ENCODE measurements at places on chromosomes 7 and 10.

DNA sequence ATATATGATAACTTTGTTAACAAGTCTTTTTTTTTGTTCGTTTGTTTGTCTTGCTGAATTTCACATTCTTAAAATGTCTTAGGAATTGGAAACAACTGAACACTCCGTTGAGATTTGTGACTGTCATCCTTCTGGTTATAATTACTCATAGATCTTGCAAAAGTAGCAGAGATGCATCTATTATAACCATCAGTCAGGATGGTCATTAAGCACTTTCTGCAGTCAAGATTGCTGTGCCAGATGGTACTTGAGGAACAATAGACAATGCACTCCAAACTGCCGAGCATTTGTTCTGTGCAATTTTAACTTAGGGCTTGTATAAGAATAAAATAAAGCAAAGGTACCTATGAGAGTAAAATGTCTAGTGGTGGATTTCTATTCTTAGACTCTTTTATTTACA is 710.1 kb upstream of the KCND2 start:
- no peak for DNase-seq

- DNase-seq = peak; percentile 51
Observed at GRCh38 chr10:13349463-13350274, 1.6 kb upstream of the SEPHS1 start.

- DNase-seq = no peak
Observed at GRCh38 chr7:39240864-39241263, 263.2 kb downstream of the POU6F2 start.

DNA sequence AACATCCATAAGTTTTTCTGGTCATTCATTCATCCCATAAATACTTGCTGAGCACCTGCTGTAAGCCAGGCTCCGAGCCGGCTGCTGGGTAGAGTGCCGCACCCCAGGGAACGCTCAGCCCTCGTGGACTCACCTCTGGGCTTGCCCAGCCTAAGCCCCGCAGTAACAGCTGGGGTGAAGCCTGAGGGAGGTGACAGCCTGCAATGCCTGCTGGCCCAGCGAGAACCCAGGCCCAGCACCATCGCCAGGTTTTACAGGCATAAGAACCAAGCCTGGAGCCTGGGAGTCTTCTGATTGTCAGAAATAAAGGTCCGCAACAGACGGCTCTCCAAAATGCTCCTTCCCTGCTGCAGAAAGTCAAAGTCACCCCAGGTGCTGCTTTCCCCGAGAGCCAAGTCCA is 205.4 kb downstream of the ZMYND11 start:
- DNase-seq = no peak

DNA sequence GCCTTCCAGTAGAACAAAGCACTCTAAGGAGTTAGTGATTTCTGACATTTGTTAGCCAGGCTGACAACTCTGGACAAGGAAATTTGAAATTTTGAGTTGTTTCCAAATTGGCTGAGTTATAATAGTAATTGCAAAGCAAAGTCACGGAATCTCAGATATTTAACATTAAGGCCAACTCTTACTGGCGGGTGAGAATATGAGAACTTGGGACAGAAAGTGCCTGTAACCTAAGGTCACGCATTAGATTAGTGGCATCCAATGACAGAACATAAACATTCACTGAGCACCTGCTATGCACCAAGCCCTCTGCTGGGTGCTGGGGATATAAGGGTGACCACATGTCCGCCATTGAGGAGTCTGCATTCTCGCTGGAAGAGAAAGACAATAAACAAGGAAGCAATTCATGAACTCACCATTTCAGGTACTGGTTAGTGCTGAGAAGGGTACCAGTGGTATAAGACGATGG is 45.5 kb upstream of the CHST15 start:
- no peak for DNase-seq

GRCh38 chr7:1970895-1971294 is 261.9 kb downstream of the MAD1L1 start:
- no peak for DNase-seq

- DNase-seq = no peak
Observed at GRCh38 chr10:12950583-12951128, 50.9 kb downstream of the CCDC3 start.

GRCh38 chr7:33654676-33655075 is 250.7 kb upstream of the BMPER start:
- DNase-seq = no peak

GRCh38 chr10:31822150-31822549 is 106.5 kb downstream of the ARHGAP12 start:
- DNase-seq = peak; percentile 35

DNA sequence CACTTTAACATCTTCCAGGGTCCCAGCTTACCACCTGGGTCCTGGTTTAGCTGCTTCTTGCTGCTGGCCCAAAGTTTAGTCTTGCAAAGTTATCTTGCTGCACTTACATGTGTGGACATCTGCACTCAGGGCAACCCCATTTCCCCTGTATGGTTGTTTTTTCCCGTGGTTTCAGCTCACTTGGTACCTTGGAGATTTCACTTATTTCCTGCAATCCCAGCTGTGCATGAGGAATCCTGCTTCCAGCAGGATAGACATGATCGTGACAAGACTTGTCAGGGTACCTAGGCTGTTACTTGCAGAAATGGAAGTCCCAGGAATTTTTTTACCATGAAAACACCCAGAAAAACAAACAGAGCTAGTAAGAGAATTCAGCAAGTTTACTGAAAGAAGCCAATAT is 95.9 kb upstream of the LEP start:
- DNase-seq = no peak

- no peak for DNase-seq
Observed at GRCh38 chr7:157825325-157825724, 488.5 kb downstream of the DNAJB6 start.

GRCh38 chr7:1028775-1029636 is 15.3 kb upstream of the GPR146 start:
- DNase-seq = peak; percentile 94

DNA sequence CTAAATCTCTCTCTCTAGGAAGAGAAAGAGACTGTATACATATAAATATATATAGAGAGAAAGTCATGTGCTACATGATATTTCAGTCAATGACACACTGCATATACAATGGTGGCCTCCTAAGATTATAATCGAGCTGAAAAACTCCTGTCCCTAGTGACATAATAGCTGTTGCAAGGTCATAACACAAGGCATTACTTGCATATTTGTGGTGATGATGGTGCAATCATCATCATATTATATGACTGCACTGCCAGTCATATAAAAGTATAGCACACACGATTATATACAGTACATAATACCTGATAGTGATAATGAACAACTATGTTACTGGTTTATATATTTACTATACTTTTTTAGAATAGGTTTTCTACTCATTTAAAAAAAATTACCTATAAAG is 316.7 kb downstream of the FGFR2 start:
- peak; percentile 22 for DNase-seq

DNA sequence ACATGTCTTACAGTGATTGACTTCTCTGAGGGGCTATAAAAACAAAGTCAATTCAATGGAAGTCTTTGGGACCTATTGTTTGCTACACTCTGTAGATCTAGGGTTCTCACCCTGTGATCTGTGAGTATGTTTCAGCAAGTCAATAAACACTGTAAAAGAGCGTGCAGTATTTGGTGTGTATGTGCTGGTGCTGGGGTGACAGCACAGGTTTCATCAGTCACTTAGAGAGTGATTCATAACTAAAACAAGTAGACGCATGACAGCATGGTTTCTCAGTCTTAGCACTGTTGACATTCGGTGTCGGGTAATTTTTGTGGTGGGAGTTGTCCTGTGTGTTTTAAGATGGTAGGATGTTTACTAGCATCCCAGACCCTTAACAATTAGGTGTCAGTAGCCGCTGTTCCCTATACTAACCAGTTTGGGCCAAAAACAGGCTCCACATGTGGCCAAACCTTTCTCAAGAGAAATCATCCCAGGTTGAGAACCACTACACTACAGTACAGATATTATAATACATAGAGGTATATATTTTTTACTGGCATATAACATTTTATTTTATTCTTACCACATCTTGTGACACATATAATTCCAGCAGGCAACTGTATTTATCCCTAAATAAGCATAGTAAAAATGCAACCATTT is 411.8 kb downstream of the ARL4A start:
- peak; percentile 27 for DNase-seq

DNA sequence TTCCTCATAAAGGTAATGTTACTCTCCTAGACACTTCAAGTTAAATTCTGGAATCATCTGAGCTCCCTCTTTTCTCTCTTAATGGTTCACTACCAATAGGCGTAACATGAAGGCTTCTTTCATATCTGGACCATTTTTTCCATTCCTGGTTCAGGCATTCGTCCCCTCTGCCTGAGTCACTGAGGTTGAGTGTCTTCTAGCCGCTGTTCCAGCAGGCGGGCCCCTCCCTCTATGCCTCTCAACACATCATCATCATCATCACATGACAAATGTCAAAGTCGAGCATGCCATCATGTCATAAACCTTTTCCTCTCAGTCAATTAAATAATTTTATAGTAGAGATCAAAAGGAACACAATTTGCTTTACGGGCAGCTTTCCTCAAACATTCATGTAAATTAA is 168.9 kb upstream of the ASAH2 start:
- DNase-seq = no peak

DNA sequence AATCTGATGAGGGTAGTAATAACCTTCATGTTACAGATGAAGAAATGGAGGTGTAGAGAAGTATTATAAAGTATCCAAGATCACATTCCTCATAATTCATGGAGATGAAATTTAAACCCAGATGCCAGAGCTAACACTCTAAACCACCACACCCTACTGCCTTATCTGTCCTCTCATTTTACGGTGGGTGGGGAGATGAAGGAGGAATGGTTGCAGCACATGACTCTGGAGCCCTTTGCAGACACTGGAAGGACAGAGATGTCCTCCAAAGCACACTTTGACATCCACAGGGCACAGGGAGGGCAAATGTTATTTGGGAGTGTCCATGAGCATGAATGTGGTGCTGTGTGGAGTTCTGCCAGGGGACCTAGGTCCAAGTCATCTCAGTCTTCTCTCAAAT is 1.1 kb downstream of the PLEKHS1 start:
- no peak for DNase-seq

- DNase-seq = peak; percentile 43
Observed at GRCh38 chr7:39950473-39951225, 593 bp downstream of the CDK13 start.

Data from fibroblast of skin of scalp (primary cell).